Fibroblast of the conjunctiva (primary cell): ENCODE measurements at places on chromosomes 12 and 14.

- DNase-seq, result no peak
Measured at GRCh38 chr12:53034459-53034858, 15.4 kb upstream of the TNS2 start.

DNA sequence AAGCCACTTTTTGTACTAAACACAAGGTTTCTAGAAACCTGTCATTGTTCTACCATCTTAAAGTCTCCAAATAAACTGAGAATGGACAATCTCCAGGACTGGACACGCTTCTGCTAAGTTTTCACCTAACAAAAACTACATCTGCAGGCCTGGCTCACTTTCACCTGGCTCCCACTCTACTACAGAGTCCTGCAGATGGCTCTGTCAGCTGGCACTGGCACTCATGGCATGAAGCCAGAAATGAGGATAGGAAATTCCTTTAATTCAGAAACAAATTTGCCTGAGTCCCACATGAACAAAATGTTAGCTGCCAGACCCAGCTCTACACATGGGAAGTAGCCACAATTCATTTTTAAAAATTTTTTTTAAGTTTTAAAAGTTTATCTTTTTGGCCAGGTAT lies 42.1 kb downstream of the STXBP6 start:
- DNase-seq, result no peak

GRCh38 chr14:23252420-23253333 lies 14.9 kb downstream of the RNF212B start:
- no peak for DNase-seq

DNA sequence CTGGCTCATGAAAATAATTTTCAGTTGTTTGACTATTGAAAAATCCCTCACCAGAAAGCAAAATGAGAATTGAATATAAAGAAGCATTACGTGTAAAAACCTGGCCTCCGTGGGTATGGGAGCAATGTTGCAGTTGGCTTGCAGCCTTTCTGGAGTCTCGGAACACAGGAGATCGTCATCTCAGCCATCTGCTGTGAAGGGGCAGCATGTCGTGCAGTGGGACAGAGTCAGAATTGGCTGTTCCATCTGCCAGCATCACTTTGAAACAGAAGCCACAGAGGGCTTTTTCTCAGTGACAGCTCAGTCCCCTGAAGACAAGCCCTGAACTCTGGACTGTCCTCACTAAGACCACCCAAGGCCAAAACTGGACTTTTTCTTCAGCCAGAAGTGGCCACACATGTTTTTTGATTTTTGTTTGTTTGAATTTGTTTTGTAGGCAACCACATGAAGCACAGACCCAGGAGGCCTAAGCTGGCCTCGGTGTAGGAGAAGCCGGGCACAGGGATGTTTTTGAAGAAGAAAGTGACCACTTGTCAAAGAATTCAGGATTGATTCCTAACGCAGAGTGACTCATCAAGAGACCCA lies 170.8 kb upstream of the DYRK2 start:
- no peak for DNase-seq

- DNase-seq, result peak; percentile 85
Measured at GRCh38 chr14:22819151-22819988, 4.1 kb upstream of the SLC7A7 start.

GRCh38 chr12:115322275-115322674 lies 638.3 kb upstream of the TBX3 start:
- no peak for DNase-seq

DNA sequence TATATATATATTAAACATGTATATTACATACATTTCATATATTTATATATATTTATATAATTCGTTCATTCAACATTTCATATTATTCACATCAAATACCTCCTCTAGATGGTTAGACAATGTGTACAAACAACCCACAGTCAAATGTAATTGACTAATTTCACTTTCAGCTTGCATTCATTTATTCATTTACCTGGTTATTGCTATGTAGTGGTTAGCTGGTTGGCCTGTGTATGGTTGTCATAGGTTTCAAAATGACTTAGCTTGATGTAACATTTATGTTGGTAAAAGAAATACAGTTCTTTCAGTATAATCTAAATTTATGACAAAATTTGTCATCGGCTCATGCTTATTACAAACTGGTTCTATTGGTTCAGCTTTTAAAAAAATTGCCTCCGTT lies 389 bp downstream of the OR4K13 start:
- no peak for DNase-seq

DNA sequence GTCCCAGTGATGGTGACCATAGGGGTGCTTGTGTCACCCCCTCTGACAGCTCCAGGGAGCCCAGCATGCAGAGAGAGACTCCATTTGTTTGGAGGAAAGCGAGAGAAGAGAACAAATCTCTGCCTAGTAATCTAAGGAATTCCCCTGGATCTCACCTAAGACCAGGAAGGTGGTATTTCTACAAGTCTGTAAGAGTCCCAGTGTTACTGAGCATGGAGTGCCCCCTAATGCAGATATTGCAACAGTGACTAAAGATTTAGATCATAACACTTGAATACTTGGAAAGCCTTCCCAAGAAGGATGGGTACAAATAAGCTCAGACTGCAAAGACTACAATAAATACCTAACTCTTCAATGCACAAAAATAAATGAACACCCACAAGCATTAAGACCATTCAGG lies 360.4 kb upstream of the GARIN6 start:
- no peak for DNase-seq

GRCh38 chr12:89948271-89949175 lies 239.9 kb upstream of the ATP2B1 start:
- no peak for DNase-seq

- no peak for DNase-seq
Measured at GRCh38 chr12:22408610-22409376, 74.3 kb upstream of the ST8SIA1 start.

DNA sequence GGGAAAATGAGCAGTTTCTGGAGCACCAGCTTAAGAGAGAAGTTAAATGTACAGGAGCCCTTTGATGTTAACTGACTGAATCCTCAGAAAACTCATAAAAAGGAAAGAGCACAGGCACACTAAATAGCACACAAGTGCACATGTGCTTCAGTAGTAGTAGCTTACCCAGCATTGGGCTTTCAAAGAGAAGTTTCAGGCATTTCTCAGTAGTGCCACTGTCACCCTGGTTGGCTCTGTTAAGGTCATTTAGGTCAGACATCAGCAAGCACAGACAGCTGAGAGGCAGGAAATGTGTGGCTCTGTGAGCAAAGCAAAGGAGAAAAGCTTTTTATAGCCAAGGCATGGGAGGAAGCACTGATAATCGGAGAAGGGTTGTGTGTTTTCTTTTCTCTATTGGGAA lies 96.3 kb upstream of the HIF1A start:
- no peak for DNase-seq

- DNase-seq, result no peak
Measured at GRCh38 chr12:31508436-31509150, 82.3 kb downstream of the DENND5B start.

DNA sequence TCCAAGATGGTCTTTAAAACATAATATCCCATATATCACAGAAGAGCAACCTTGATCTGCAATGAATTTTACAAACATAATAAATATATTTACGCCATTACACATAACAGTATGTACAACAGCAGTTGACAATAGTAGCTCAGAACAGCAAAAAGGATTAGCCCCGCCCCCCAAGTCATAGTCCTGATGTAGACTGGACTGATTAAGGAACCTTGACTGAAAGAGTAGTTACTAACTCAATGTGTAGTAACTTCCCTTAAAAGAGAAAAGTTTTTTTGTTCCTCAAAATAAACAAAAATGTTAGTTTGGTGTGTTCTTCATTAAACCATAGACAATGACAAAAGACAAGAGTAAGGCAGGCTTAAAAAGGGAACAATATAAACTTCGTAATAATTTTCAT lies 44.5 kb downstream of the GTF2A1 start:
- DNase-seq, result no peak

DNA sequence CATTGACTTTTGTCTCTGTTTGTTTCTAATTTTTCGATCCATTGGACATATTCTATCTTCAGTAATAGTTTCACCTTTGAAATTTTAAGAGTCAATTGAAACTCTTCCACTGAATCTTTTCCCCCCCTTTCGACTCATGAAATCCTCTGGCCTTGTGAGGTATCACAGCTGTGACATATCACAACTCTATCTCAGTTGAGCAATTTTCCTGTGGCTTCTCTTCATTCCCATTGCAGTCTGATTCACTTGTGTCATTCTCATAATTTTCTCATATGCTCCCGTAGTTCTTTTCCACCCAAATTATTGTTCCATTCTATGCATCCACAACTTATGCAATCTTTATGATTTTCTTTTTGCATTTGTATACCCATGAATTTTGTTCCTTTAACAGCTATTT lies 261.6 kb downstream of the DACT1 start:
- no peak for DNase-seq

DNA sequence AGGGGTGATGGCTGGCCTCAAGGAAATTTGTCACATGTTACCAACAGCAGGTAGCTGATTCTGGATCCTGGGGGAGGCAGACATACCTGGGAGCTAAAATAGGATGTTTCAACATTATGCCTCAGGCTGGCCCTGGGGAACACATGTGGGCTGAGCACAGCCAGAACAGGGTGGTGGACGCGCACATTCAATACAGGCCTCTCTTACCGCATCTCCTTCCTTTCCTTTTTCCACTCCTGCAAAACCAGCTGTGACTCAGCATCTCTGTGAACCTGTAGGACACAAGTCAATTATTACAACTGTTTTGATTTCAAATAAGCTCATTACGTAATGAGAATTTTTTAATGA lies 61.0 kb downstream of the NT5DC3 start:
- DNase-seq, result no peak

- DNase-seq, result no peak
Measured at GRCh38 chr14:95901054-95901453, 24.4 kb downstream of the TUNAR start.

GRCh38 chr14:81193924-81194633 lies 26.7 kb downstream of the GTF2A1 start:
- no peak for DNase-seq

- DNase-seq, result no peak
Measured at GRCh38 chr14:103815253-103815652, 32.1 kb downstream of the PPP1R13B start.
